ENCODE measurements at places on chromosomes 2 and 18. TPM values are rescaled to one million over a fixed set of nuclear protein-coding genes. Genes with fewer than 3 reads are reported as not detected.

GRCh38 chr2:14712111-14712510 is 79.6 kb downstream of the LRATD1 start:
- peak; percentile 43 for DNase-seq

The TGOLN2 gene
- total RNA-seq = 90.8 TPM

GRCh38 chr2:3147651-3148530 is 229.7 kb downstream of the EIPR1 start:
- no peak for DNase-seq

- DNase-seq = no peak
Measured at GRCh38 chr2:83823229-83823628, 635.9 kb downstream of the SUCLG1 start.

DNA sequence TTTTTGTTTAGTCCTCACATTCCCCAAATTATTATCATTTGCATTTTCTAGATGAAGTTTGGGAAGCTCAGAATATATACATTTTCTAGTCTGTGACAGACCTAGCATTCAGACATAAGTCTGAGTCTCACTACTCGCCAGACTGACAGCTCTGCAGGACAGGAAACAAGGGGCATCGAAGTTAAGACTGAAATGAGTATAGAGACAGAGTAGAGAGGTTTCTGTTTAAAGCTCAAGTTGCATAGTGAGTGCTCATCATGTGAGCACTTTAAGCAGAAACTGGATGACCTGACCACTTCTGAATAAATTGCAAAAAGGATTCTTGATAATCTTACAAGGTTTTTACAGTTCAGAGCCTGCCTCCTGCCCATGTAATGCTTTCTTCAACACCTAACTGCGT is 1.1 kb downstream of the HADHB start:
- DNase-seq = peak; percentile 10
